ENCODE measurements at places on chromosomes 12 and 14.

DNA sequence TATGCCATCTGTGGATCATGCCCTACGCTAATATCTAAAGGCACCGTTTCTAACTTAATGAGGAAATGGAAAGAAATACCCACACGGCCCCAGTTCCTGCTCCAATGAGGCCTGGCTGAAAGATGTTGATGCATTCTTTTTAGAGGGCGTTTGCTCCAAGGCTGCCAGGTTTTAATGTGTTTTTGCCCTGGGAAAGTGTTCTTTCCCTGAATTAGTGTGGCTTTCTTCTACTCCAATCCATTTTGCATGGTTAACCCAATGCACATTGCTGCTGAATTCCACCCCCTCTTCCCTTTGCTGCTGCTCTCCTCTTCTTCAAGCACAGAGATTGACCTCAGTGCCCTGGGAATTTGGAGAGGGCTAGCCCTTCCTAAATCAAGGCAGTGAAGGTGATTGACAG is 1.1 kb downstream of the MYF5 start:
- DNase-seq: no peak

- no peak for DNase-seq
Observed at GRCh38 chr14:54709444-54709843, 142.5 kb downstream of the SAMD4A start.

DNA sequence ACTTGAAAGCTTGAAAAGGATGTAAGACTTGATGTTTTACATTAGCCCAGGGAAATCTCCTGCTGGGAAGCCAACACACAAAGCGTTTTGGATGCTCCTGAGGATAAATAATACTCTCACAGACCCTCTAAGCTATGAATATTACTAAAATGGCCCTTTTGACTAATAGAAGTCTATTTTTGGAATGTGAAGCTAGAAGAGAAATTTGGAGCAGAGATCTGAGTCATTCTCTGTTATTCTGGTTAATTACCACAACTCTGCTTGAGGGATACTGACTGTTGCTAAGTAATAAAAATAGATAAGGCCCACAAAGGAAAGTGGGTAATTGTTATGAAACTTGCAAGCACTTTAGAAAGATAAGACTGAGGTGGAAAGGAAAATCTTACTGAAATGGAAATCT is 346.2 kb upstream of the STXBP6 start:
- DNase-seq: no peak

DNA sequence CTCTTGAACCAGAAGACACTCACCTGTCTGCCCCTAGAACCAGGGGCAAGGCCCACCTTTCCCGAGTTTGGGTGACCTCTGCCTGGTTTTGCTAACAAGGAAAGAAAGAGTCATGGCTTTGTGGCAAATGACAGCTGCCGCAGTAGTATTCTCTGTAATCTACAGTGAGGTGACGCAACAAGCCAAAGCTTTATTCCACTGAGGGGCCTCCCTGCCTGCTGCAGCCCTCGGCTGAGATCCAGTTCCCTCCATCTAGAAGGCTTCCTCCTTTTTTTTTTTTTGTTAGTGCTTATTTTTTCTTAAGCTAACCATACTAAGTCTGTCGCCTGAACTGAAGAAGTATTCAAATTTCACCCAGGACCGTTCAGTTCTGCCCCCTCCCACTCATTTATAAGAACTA is 142.3 kb upstream of the TMCC3 start:
- no peak for DNase-seq

- DNase-seq: peak; percentile 36
Observed at GRCh38 chr12:3698218-3698974, 54.5 kb downstream of the CRACR2A start.

- DNase-seq: no peak
Observed at GRCh38 chr12:20696181-20696905, 1.2 kb downstream of the SLCO1C1 start.
